ENCODE measurements at places on chromosomes 1 and 21. TPM values are rescaled to one million over a fixed set of nuclear protein-coding genes. Genes with fewer than 3 reads are reported as not detected.

DNA sequence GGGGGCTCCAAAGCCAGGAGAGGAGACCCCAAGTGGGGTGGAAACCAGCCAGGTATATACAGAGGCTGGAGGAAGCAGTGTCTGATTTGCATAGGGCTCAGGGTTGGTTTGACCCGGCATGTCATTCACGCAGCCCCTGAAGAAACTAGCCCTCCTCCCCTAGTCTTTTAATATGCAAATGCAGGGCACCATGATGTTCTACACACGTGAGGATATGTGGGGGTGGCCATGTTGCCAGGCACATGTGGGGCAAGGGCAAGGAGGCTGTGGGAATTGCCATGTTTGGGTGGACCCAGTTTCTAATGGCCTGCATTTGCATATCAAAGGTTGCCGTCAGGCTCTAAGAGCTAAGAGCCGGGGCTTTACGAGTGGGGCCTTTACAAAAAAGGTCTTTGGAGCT is 12.0 kb upstream of the RHOU start:
- no peak overlapping the region for H3K27ac ChIP-seq
- peaks cover 15% of the 10 kb centered on the region for H3K27me3 ChIP-seq
- H3K4me3 ChIP-seq: no peak overlapping the region
- H3K4me1 ChIP-seq: no peaks in the 10 kb centered on the region

GRCh38 chr1:43560286-43560685 is 29.6 kb downstream of the PTPRF start:
- no peaks in the 10 kb centered on the region for H3K36me3 ChIP-seq
- no peak for DNase-seq
- H3K27me3 ChIP-seq: no peaks in the 10 kb centered on the region
- H3K4me1 ChIP-seq: peaks cover 3% of the 10 kb centered on the region
- no peak overlapping the region for H3K27ac ChIP-seq

DNA sequence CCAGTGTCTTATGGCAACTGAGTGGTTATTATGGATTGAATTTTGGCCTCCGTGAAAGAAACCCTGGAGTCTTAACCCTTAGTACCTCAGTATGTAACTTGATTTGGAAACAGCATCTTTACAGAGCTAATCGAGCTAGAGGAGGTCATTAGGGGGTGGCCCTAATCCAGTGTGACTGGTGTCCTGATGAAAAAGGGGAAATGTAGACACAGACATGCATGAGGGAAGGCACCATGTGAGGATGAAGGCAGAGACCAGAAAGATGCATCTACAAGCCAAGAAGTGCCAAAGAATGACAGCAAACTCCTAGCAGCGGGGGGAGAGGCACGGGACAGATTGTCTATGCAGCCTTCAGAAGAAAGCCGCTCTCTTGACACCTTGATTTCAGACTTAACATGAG is 14.7 kb downstream of the DOP1B start:
- H3K4me1 ChIP-seq: peaks cover 33% of the 10 kb centered on the region
- no peak overlapping the region for H3K4me3 ChIP-seq
- H3K27ac ChIP-seq: peak overlapping the region; percentile 53
- peaks cover 36% of the 10 kb centered on the region for H3K36me3 ChIP-seq
- no peak for DNase-seq

DNA sequence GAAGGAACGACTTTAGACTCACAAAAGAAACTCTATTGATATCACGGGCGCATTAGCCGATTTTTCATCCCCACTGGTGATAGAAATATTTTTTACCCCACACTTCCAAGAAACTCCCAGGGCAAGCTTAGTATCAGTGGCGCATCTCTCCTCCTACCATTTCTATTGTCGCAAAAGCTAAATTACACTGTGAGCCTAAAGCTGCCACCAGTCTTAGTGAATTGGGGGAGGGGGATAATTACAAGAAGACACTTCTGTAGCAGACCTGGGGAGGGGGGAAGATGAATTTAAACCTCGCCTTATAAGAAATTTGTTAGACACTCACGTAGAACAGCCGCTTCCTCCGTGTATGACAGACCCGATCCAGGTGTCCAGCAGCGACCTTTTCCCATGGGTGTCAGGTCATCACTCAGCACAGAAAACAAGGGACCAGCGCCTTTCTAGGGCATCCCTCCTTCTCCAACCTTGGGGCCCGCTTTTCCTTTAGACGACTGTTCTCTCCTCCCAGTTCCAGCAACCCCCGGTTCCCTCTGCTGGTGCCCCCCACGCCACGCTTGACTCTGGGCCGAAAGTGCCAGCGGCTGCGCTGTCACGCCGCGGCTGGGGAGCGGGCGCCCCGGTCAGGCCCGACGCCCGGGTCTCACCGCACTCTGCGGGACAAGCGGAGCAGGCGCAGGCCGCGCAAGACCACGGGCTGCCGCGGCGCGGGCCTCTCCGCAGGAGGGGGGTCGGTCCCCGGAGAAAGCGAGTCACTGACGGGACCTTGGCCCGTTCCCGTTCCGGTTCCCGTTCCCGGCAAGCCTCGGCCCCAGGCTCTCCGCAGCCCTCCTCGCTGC is 821 bp downstream of the PHC2 start:
- peak overlapping the region; percentile 51 for H3K4me3 ChIP-seq
- DNase-seq: no peak

DNA sequence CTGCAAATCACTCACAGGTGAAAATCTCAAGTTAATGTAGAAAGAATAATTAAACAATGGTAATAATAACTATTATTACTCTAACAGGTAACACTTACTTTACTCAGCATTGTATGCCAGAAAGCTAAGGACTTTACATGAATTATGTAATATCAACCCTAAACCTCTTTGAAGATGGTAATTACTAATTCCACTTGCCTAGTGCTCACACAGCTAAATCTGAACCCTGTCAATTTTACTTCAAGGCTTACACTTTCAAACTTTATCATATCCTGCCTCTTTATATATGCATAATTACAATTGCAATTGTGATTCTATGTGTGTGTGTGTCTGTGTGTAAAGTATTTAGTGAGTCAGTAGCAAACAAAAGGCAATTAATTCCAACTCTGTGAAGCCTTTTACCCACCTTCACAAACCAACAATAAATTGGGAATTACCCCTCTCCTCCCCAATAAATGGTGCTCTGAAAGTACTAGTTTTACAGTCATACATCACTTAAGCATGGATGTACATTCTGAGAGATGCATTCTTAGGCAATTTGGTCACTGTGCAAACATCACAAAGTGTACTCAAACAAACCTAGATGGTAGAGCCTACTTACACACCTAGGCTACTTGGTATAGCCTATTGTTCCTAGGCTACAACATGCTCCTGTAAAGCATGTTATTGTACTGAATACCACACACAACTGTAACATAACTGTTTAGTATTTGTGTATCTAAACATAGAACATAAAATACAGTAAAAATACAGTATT is 5.9 kb downstream of the ZNF644 start:
- H3K36me3 ChIP-seq: peaks cover 43% of the 10 kb centered on the region
- DNase-seq: no peak
- no peak overlapping the region for H3K27ac ChIP-seq
- peaks cover 63% of the 10 kb centered on the region for H3K4me1 ChIP-seq
- H3K4me3 ChIP-seq: no peak overlapping the region

DNA sequence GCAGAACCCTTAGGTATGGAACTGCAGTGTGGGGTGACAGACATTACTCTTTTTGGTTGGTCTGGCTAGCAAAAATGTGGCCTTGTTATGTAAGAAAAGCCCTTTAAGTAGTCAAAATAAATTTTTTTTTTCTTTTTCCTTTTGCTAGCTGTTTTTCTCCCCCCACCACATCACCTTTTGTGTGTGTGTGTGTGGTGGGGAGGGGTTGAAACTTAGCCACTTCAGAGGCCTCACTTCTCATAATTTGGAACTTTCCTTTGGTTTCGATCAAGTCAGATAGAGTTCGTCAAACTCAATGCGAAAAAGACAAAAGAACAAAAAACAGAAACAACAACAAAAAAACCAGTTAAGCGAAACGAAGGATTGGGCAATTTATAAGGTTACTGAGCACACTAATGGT is 1.9 kb upstream of the PRMT2 start:
- DNase-seq: no peak
- H3K27ac ChIP-seq: peak overlapping the region; percentile 59
- H3K4me3 ChIP-seq: no peak overlapping the region
- peaks cover 21% of the 10 kb centered on the region for H3K36me3 ChIP-seq

GRCh38 chr1:94617134-94617805 is 75.7 kb upstream of the F3 start:
- H3K27me3 ChIP-seq: no peaks in the 10 kb centered on the region
- no peaks in the 10 kb centered on the region for H3K36me3 ChIP-seq
- H3K27ac ChIP-seq: no peak overlapping the region
- no peak for DNase-seq
- H3K4me1 ChIP-seq: peaks cover 7% of the 10 kb centered on the region
- no peak overlapping the region for H3K4me3 ChIP-seq

DNA sequence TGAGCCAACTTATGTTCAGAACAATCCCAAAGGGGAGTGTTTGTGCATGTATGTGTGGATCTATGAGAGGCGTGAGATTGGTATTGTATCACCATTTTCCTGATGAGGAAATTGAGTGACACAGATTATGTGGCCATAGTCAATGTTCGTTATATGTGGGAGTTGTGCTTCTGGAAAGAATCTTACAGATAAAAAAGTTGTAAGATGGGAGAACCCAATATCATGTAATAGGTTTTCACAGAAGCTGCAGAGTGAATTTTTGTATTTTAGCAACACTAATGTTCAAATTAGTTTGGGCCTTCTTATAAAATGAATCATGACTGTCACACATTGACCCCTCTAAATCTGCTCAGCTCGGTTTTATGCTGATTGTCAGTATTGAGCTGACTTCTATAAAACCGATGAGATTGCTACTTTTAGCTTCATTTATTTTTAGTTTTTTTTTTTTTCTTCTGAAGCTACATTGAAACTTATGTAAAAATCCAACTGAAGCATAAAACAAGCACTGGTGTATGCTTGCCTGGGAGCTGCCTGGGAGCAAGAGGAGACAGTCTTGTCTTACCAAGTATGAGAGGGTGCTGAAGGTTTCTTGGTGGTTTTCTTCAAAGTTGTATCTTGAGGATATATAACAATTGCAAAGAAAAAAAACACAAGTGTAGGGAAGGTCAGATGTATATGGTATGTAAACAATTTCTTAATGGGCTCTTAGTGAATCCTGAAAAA is 4.1 kb downstream of the RWDD3 start:
- H3K4me3 ChIP-seq: no peak overlapping the region
- H3K27ac ChIP-seq: no peak overlapping the region
- peaks cover 57% of the 10 kb centered on the region for H3K36me3 ChIP-seq
- no peak for DNase-seq
- no peaks in the 10 kb centered on the region for H3K27me3 ChIP-seq

DNA sequence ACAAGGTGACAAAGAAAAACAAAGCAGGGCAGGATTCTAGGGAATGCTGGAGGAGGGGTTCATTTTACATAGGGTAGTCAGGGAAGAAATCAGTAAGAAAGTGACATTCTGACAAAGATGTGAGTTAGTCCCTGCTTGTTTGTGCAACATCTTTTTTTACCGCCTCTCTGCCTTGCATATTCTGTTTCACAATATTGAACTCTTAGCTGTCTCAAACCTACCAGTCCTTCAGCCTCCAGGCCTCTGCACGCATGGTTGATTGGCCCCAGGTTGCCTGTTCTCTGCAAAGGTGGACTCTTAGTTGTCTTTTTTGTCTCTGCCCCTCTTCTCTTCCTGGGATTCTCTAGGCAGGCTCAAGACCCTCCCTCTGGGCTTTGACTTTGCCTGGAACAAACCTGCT is 152.2 kb upstream of the RUNX1 start:
- H3K36me3 ChIP-seq: no peaks in the 10 kb centered on the region
- no peak overlapping the region for H3K4me3 ChIP-seq
- H3K27ac ChIP-seq: no peak overlapping the region
- DNase-seq: no peak
- H3K4me1 ChIP-seq: peaks cover 18% of the 10 kb centered on the region

DNA sequence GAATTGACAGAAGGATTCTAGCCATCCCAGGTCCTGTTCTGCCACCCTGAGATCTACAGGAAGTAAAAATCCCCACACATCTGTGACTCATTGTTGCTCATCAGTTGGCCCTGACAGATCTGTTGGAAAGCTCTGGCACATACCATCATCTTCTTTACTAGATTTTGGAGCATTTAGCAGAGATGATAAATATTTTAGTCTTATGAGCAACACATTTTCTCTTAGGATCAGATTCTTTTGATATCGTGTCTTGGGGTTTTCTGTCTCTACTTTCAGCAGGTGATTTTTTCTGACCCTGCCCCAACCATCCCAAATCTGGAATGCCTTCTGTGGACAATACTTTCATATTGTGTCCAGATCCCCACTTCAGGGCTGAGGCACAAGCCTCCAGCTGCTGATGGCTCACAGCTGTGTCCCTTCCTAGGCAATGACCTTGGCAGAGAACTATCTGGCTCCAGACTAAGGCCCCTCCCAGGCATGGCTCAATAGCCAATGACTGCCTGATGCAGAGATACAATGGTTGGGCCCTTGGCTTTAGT is 102.8 kb downstream of the GDAP2 start:
- no peaks in the 10 kb centered on the region for H3K36me3 ChIP-seq
- H3K27ac ChIP-seq: no peak overlapping the region
- H3K4me3 ChIP-seq: no peak overlapping the region
- H3K27me3 ChIP-seq: peaks cover 7% of the 10 kb centered on the region

DNA sequence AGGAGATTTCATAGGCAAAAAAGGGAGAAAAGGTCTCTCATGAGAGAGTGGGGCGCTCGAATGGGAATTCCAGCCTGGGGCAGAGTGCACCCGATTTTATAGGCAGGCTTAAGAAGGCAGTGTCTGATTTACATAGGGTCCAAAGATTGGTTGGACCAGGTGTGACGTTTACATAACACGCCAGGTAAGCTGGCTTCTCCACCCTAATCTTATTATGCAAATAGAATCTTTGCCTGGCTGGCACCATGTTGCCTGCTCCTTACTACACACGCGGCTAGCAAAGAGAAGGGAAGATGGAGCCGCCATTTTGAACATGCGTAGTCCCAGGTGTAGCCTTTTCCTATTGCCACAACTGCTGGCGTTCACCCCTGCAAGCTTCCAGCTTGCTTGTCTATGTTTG is 103.7 kb downstream of the SLC16A1 start:
- peaks cover 10% of the 10 kb centered on the region for H3K4me1 ChIP-seq
- peaks cover 4% of the 10 kb centered on the region for H3K36me3 ChIP-seq
- no peak overlapping the region for H3K4me3 ChIP-seq
- H3K27me3 ChIP-seq: peaks cover 61% of the 10 kb centered on the region
- no peak for DNase-seq
- no peak overlapping the region for H3K27ac ChIP-seq

The FTCD gene
- total RNA-seq: 0.18 TPM

The DTL gene
- 59.6 TPM for total RNA-seq

The MAP3K21 gene
- total RNA-seq: 4.6 TPM

The IGSF3 gene
- total RNA-seq: 0.48 TPM

The PADI2 gene
- not detected for total RNA-seq

The FCMR gene
- 117 TPM for total RNA-seq

The HRNR gene
- total RNA-seq: not detected

Data from activated CD4-positive, alpha-beta memory T cell treated with anti-CD3 and anti-CD28 coated beads, Interleukin-2, amount 10 ng/mL, durations not matched to agents 7 days and 5 days (primary cell).